Dermis microvascular lymphatic vessel endothelial cell (primary cell): ENCODE measurements at places on chromosomes 4 and X.

DNA sequence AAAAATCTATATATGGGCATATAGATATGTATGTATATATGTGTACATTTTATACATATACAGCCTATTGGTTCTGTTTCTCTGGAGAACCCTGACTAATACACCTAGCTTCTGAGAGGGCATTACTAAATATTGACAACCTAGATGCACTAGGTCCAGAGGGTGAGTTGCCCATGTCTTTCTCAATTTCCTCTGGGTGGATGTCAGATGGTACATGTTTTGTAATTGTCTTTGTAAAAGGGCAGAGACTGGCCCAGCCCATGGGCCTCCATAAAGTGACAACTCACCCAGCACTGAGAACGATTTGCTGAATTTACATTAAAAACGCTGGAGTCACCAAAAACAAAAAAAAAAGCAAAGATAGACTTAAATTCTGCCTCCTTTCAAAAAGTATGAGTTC is 198.5 kb upstream of the FAM241A start:
- DNase-seq, result no peak

GRCh38 chr4:173666-174314 is 49.5 kb downstream of the ZNF718 start:
- DNase-seq, result no peak

DNA sequence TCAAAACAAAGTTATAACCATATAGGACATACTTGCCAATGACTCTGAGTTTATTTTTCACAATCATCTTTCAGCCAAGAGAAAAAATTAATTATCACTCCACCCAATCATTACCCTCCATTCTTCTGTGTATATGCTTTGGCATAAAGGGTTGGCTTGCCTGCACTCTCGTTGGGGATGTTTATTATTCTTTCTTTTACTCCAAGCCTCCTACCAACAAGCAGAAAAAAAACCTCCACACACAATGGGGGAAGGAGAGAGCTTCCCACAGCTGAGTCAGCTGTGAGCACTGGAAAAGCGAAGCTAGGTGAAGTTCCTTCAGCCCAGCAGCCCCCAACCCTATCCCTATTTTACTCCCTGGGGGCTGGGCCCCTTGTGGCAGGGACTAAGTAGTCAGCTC is 1.5 kb downstream of the OPHN1 start:
- peak; percentile 12 for DNase-seq

DNA sequence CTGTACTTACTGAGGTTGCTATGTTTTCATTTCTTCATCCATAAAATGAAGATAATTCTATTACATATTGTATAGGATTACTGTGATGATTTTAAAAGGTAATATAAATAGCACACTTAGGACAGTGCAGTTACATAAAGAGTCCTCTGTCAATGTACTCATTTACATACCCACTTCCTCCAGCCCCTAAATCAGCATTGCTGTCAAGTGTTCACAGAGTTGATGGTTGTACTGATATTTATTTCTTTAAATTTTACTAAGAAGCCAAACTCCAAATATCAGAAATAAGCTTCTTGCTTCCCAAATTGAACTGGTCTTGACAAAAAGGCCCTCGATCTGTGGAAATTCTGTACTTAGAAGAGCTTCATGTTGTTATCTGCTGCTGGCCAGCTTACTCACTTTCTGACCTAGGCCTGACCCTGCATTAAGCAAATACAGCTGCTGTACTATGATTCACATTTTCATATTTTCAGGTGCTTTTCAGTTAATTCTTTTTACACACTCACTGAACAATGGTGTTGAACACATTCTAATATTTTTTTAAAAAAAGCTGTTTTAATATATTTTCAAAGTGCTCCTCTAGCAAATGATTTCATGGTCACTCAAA is 259.6 kb downstream of the UNC5C start:
- DNase-seq, result peak; percentile 77

- DNase-seq, result no peak
These were observed 12.3 kb downstream of the USP11 start for GRCh38 chrX:47245156-47245555.

DNA sequence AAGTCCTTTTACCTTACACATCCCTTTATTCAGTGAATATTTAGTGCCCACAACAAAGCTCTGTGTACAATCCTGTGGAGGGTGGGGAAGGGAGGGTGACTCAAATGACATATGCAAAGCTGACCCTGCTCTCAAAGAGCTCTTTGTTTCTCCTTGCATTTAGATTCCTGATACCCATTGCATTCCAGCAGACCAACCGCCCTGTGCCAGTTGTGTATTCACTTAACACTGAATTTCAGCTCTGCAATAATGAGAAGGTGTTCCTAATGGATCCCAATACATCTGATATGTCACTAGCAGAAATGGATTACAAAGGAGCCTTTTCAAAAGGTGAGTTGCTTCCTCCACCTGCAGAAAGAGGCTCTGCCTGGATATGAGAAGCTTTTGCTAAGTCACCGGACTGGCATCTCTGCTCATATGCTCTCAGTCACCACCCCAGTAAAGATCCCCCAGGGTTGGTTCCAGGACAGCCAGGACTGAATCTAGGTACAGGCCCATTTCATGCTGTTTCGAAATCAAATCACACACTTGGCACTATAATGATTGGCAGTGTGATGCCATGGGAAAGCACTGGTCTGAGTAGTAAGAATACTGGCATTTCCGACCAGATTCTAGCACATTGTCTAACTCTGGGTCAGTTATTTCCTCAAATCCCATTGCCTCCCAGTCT is 17.1 kb upstream of the ANXA3 start:
- DNase-seq, result no peak

DNA sequence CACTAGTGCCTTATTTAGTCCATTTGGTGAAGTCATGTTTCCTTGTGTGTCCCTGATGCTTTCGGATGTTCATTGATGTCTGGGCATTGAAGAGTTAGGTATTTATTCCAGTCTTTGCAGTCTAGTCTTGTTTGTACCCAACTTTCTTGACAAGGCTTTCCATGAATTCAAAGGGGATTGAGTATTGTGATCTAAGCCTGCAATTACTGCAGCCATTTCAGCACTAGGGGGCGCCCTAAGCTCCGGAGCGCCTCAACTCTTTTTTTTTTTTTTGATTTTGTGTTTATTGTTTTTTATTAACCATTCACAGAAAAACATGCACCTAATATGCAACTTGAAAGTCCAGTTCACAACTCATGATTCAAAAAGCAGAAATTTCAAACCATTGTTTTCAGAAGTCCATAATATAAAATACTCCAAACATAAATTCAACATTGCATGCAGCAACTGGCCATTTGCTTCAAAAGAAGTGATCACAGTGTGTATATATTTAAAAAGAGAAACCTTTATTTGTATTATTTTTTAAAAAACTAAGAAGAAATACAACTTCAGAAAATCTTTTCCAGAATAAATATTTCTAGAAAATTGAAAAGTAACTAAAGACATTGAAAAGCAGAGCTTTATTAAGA is 59.2 kb downstream of the PTPN13 start:
- DNase-seq, result peak; percentile 7

GRCh38 chr4:53863736-53864365 is 200.6 kb downstream of the CHIC2 start:
- DNase-seq, result no peak

GRCh38 chr4:20086799-20087521 is 164.7 kb upstream of the SLIT2 start:
- DNase-seq, result no peak

- peak; percentile 91 for DNase-seq
These were observed 47.7 kb downstream of the EVC start for GRCh38 chr4:5758741-5759140.

DNA sequence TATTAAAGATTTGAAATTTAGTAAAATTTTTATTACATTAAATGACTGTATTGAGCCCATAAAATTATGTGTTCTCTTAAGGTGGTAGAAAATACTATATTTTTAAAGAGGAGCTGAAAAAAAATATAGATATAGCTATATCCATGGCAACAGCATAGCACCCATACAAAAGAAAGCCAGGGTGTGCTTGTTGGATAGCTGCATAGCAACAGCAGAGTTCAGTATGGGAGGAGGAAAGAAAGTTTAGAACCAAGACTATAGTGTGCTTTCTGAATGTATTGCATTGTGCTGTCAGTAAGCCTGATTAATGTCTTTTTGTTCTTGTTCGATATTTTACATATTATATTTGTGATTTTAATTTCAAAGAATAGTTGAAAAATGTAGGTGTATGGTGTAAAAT is 78.4 kb downstream of the GRID2 start:
- DNase-seq, result no peak

DNA sequence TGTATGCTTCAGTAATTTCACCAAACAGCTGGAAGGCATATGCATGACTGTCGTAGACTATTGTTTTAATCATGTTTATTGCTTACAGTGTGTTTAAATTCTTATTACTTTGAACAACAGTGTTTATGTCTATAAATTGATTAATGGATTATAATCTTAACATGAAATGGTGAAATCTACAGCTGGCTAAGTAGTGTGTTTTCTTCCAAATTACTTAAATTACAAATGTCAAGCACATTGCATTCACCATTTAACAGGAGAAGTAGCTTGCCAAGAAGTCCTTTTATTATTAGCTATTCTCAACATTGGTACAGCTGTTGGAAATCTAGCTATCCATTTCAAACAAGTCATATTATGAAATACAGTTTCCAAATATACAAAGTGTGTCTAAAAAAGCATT is 849.3 kb upstream of the PCDH10 start:
- no peak for DNase-seq

GRCh38 chrX:153450949-153451277 is 5.1 kb upstream of the TREX2 start:
- DNase-seq, result no peak

DNA sequence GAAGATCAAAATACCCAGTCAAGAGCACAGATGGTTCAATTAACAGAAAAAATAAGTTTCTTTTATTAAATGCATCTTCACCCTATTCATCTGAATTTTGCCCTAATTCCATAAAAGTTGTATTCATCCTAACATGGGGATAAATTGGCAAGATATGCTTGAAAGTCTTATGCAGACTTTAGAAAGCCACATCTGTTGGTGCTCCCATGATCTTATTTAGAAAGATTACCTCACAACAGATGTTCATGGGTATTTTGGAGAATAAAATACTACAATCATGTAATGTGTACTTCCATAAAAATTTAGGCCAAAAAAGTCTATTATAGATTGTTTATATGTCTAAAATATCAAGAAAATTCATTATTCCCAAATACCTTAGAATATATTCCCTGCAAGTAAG is 510.3 kb downstream of the TECRL start:
- no peak for DNase-seq

DNA sequence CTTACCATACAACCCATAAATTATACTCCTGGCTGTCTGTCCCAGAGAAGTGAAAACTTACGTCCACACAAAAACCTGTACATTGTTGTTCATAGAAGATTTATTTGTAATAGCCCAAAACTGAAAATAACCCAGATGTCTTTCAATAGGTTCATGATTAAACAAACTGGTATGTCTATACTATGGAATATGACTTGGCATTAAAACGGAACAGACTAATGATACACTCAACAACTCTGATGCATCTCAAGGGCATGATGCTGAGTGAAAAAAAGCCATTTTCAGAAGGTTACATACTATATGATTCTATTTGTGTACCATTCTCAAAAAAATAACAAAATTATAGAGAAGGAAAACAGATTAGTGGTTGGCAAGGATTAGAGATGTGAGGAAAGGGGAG is 11.6 kb upstream of the MND1 start:
- DNase-seq, result no peak

- DNase-seq, result peak; percentile 74
These were observed at the start of gene COL4A5 for GRCh38 chrX:108439426-108439942. Gene COL4A5 (plus strand): TSS chrX:108439838. CDS start chrX:108440126, 288 bp downstream.

DNA sequence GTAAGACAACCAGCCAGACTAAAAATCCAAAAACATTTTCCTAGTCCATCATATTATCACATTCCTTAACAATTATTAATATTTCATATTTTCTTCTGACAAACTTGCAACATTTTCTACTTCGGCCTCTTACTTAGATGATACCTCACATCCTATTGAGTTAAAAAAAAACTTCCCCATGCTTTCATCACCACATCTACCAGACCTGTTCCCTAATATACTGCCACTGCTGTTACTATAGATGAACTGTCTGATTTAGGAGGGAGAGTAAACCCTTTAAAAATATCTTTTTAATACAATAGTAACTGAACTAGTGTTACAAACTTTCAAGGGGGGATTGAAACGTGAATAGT is 1.5 kb downstream of the FAM200B start:
- no peak for DNase-seq

DNA sequence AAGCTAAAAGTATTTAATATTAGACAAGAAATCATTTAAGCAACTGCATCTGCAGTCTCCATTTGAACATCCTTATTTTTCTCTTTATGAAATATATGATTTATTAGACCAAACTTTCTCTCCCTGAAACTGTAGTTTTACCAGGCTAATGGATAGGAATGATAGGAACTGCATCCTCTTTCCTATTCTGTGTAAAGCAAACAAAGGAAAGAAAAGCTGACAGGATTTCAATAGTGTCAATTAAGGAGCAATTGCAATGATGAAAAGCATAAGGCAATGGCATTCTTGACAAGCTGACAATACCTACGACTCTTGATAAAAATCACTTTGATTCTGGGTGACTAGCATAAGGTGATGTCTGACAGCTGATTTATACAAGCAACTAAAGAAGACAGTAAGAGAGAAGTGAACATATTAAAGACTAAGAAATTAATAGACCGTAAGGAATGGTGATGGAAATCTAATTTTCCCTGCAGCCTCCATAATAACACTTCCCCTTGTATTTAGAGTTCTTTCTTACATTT is 502.5 kb downstream of the TECRL start:
- no peak for DNase-seq

GRCh38 chr4:145298885-145299284 is 118.5 kb upstream of the OTUD4 start:
- no peak for DNase-seq

- no peak for DNase-seq
These were observed 189.6 kb upstream of the LNX1 start for GRCh38 chr4:53780736-53781400.

GRCh38 chr4:155403886-155404285 is 27.1 kb upstream of the MAP9 start:
- DNase-seq, result peak; percentile 38

DNA sequence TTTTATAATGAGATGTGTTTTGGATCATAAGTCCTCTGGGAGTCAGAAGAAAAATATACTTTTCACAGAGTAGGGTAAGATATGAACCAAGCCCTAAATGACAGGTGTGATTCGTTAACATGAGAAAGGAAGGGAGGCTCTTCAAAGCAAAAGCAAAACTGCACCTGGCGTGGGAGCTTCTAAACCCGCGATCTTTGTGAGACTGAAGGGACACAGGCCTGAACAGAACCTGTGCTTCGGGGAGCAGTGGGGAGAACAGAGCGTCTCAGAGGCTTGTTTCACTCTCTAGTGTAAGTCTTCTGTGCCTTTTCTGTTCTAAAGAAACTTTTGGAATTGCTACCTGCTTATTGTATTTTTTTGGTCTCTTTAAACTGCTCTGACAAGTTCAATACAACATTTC is 30.2 kb upstream of the CYP4V2 start:
- no peak for DNase-seq

GRCh38 chr4:31946456-31946855 is 1226.3 kb downstream of the PCDH7 start:
- no peak for DNase-seq

GRCh38 chr4:37051111-37051510 is 193.4 kb upstream of the NWD2 start:
- no peak for DNase-seq
